ENCODE measurements at places on chromosomes 3 and 15. TPM values are rescaled to one million over a fixed set of nuclear protein-coding genes. Genes with fewer than 3 reads are reported as not detected.

ESYT3 gene
- total RNA-seq, result 0.34 TPM

CRBN gene
- total RNA-seq, result 42.5 TPM

SAMMSON gene
- not detected for total RNA-seq

XCR1 gene
- 0.05 TPM for total RNA-seq

DNA sequence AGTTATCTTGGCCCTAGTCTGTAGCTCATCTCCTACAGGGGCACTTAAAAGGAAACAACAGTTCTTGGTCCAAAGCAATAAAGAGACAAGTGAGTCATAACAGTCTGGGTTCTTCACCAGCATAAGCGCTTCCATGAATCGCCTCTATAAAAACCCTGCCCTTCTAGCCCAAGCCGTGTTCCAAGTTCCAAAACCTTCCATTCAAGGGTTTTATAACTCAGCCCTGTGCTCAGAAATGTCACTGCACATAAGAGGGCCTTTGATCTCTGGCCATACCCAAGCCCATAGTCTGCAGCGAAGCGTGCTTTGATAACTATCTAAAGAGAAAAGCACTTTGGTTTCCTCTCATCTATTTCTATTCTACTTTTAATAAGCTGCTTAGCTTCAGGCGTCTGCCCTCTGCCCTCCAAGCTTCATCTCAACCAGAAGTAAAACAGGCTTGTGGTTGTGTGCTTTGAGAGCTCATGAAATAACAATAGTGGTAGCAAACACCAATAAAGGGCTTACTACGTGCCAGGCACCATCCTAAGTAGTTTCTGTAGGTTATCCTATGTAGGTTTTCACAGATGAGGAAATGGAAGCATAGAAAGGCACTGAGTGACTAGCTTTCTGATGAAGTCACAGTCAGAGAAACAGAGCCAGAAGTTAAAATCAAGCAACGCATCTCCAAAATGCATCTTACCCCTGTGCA lies 64.0 kb upstream of the AKAP13 start:
- no peak for DNase-seq

SH3GL3 gene
- total RNA-seq, result not detected

- no peak for DNase-seq
These were observed at the start of gene SI for GRCh38 chr3:165078293-165078692. SI (minus strand) TSS chr3:165078496; CDS start chr3:165076012, 2,484 bp downstream.

GRK7 gene
- total RNA-seq, result not detected

- no peak for DNase-seq
These were observed 410 bp downstream of the LRRC49 start for GRCh38 chr15:70892912-70893560.

GRCh38 chr3:43490640-43491185 lies 131.1 kb downstream of the ANO10 start:
- no peak for DNase-seq

GMNC gene
- not detected for total RNA-seq

DNA sequence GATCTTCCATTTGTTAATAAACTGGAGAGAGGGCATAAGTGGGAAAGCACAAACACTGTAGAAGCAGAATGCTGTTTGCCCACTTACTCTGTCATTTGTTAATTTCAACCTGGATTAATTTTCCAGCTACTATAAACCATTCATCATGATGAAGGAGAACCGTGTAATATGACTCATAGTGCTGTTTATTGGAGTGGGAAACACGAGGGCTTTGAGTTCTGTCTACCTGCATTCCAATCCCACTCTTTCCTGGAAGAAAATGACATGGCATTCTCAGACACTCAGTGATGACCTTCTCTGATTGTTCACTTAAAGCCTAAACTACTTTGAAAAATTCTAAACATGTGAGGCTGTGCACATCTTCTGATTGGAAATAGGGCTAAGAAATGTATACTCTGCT lies 826.7 kb downstream of the AGBL1 start:
- DNase-seq, result no peak

DNA sequence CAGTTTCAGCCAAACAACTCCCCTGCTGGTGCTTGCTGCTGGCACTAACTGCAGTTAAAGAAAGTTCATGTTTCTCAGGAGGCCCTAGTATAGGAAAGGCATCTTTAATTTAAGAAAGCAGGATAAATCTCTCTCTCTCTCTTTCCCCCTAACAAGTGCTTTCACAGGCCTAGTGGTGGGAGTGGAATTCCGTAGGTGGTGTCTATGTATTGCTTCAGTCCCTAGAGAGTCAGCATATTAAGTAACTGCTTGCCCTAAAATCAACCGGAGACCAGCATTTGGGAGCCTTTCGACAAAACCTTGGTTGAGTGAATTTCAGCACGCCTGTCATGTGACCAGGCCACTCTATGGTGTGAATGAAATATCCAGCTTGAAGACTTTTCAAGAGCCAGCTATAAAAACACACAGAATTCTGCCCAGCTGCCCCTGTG lies 169.2 kb upstream of the TGFBR2 start:
- no peak for DNase-seq

DNA sequence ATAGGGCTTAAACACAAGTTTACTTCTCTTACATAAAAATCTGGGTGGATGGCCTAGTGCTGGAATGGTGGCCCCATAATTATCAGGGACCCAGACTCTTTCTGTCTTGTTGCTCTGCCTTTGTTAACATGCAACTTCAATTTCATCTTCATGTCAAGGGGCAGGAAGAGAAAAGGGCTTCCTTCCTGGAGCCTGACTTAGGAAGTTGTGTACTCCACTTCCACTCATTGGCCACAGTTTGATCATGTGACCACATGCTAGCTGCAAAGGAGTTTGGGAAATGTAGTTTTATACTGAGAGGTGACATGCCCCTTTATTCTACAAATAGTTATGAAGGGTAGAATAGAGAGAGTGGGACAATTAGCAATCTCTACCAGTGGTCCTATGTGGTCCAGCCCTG lies 39.3 kb downstream of the RHCG start:
- no peak for DNase-seq

DNA sequence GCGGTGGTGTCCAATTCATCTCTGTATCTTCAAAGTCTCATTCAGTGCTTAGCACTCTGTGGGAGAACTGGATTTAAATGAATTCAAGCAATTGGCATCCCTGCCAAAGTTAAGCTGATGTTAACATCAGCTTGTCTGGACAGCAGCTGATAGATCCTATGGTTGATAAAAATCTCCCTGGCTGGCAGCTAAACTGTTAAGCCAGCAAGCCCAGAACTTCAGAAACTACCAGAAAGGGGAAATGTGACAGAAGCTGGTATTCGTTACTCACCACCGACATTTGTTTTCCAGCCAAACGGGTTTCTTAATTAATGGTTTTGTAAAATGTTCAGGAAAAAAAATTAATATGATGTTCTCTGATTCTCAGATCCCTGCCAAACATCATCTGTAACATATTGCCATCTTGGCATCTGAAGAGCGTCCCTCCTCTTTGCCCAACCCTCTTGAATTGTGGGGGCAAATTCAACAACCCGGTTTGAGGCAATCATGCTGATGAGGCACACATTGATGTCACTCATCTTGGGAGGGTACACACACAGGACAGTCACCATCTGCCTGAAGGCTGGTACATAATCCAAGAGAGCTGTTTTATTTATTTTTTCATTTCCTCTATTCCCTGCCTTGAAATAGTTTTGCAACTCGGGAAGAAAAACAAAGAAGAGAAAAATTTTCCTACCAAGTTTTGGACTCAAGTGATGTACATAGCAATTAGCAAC lies 76.3 kb upstream of the ABHD17C start:
- no peak for DNase-seq

CFAP44 gene
- 3.2 TPM for total RNA-seq

ASTE1 gene
- total RNA-seq, result 9.6 TPM

DNA sequence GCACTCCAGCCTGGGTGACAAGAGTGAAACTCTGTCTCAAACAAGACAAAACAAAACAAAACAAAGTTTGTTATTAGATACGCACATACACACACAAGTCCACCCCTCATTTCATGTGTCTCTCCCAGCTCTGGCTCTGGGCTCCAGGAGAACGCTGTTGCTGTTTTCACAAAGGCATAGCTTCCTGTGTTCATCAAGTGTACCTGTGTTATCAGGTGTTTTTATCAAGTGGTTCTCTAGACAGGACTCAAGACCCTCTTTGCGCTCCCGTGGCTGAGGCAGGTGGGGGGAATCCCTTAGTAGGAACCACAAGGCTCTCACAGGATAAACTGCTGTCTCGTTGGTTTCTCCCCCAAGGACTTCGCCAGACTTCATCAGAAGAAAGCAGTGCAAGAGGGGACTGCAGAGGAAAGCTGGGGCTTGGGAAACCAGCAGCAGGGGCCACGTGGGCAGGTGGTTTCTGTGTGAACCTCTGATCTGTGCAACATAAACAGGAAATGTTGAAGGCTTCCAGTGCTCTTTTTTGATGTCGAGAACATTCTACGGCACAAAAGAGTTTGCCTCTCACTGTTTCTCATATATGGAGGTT lies 6.9 kb upstream of the PPP1R2 start:
- DNase-seq, result peak; percentile 75

DNA sequence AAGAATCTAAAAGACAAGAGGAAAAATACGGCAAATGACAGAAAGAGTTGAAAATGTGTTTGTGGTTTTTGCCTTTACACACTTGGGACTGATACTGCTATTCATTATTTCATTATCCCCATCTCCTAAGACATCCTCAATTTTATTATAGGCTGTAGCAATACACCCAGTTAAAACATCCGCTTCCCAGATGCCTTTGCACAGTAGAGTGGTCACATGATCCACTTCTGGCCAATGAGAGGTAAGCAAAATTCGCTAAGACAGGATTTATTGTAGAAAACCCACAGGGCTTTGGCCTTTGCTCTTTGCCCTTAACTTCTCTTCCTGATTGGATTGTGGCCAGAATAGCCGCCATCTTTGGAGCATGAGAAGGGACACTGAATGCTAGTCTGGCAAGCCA lies 53.2 kb upstream of the BOC start:
- no peak for DNase-seq

SATB1 gene
- 686 TPM for total RNA-seq

CCR3 gene
- not detected for total RNA-seq

DNA sequence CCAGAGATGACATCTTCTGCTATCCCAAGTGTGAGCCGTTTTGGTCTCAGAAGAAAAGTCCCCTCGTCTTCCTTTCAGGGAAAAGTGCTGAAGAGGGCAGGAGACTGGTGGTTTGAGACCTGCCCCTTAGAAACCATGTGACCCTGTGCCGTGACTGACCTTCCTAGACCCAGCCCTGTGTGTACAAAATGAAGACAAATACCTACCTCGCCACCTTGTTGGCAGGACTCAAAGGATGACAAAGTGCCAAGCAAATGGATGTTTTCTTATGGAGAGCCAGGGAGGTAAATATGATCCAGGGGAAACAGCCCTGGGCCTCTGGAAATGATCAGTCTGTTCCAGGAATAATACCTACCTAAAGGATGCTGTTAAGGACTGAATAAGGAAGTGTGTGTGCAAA lies 41.3 kb downstream of the FAM174B start:
- DNase-seq, result no peak

BOC gene
- 2.1 TPM for total RNA-seq

Measured in activated T-helper 1 cell treated with anti-CD3 and anti-CD28 coated beads, Interleukin-12 subunit alpha, Interleukin-12 subunit beta, Interleukin-2, Interleukin-4 antibody, amounts not matched to agents 30 ng/mL and 10 ng/mL and 1 ng/mL, durations not matched to agents 14 hours and 24 hours and 36 hours (primary cell).